ENCODE measurements at places on chromosomes 1 and 21. TPM values are rescaled to one million over a fixed set of nuclear protein-coding genes. Genes with fewer than 3 reads are reported as not detected.

Gene PAQR7
- 6.3 TPM for total RNA-seq

DNA sequence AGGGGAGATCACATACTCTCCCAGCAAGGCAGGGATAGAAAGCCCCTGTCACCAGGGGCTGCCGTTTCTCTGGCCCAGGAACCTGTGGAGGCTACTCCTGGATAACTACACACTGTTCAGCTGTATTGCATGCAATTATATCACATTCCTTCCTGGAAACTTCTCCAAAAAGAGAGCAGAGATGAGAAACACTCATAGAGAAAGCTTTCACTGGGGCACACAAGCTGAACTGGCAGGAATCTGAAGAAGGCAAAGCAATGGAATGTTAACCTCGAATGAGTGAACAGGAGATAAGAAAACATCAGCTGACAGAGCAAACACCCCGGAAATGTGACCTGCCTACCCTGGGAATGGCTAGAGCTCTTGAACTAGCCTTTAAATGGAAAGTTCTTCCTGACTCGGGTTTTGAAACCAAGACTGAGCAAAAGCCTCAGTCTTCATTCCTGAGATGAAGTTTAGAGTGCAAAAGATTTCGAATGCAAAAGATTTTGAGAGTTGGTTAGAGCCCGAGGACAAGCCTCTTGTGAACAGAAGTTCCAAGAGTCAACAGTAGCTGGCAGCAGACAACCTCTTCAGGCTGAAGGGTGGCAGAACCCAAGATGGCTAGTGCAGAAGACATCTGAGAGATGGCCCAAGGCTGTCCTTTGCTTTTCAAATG, 32.3 kb downstream of the CCN1 start:
- no peak overlapping the region for H3K4me3 ChIP-seq
- peak; percentile 47 for DNase-seq
- H3K27ac ChIP-seq: no peak overlapping the region
- no peaks in the 10 kb centered on the region for H3K27me3 ChIP-seq

DNA sequence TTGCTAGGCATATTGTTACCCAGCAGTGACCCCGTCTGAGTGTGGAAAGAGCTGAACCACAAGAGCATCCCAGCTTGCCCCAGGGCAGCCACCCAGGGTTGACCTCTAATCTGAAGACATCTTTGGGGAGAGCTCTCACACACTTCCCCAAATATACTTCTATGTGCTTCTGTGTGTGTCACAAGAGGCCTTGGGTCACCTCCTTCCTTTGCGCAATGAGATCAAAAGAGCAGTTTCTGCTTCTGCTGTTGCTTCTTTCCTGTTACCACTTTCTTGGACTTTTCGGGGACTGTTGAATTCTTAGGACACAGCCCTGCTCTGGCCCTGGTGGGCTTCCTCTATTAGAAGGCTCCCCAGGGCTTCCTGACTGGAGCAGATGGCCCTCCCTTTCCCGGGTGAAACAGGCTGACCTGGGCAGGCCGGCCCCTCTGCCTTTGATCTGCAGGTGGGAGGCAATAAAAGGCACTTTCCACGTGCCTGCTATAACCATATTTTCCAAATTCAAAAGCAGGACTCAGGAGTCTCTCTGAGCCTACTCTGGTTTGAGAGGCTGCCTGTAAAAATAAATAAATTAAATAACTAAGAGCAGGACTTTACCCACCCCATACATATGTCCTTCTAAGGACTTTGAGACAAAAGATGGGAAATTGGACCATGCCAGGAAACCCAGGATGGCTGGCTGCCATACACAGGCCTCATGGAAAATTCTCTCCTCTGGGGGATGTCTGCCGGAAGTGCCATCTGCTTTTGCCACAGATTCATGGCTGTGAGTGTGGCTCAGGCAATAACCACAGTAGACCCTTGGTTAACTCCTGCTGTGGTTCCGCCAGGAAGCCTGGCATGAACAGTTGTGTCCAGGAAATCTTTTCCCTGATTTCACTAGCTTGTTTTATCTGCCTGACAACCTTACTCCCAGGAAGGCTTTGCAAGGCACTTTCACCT, 28.3 kb upstream of the RCSD1 start:
- DNase-seq: no peak
- peaks cover 9% of the 10 kb centered on the region for H3K36me3 ChIP-seq
- no peaks in the 10 kb centered on the region for H3K4me1 ChIP-seq
- no peaks in the 10 kb centered on the region for H3K27me3 ChIP-seq

- no peak overlapping the region for H3K4me3 ChIP-seq
- H3K27ac ChIP-seq: no peak overlapping the region
- H3K27me3 ChIP-seq: no peaks in the 10 kb centered on the region
- H3K4me1 ChIP-seq: no peaks in the 10 kb centered on the region
- no peak for DNase-seq
These were observed 149.9 kb downstream of the ZNF326 start for GRCh38 chr1:90144820-90145219.

DNA sequence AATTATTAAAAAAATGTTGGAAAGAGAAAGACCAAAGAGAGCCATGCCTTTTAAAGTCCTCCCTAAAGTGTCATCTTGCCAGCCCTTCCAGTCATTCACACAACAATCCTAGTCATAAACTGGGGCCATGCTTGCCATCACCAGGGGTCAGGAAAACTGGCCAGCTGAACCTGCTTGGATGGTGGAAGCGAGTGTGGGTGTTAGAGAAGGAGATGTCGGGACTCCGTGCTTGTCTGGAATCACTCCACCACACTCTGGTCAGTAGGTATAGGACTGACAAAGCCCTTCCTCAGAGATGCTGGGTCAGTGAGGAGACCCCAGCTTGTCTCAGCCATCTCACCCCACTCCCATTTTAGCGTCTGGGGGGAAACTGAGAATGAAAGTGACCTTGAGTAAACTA, 3.3 kb upstream of the HAPLN2 start:
- H3K27me3 ChIP-seq: peaks cover 5% of the 10 kb centered on the region
- H3K4me3 ChIP-seq: no peak overlapping the region
- no peak overlapping the region for H3K27ac ChIP-seq
- no peaks in the 10 kb centered on the region for H3K36me3 ChIP-seq

DNA sequence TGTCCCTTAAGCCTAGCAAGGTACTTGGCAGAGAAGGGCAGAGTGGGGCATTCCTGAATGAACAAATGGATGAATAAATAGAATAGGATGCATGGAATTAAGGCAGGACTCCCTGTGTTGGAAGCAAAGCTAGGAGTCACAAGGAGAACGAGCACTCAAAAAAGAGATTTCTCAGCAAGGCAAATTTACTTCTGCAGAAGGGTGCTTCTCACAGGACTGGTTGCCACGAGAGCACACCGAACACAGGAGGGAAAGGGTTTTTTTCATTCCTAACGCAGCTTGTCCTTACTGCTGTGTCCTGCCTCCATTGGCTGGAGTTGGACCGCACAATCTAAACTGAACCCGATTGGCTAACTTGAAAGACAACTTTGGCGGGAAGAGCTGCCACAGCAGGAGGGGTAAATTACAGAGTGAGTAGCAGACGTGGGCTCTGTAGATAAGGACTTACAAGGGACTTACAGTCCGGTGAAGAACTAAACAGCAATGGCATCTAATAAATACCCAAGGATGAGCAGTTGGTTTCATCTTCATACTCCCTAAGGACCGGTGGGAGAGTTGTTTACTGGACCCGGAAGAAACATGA, 52.4 kb downstream of the KIF26B start:
- peaks cover 20% of the 10 kb centered on the region for H3K36me3 ChIP-seq
- peaks cover under 1% of the 10 kb centered on the region for H3K4me1 ChIP-seq
- no peak overlapping the region for H3K27ac ChIP-seq
- DNase-seq: no peak

Gene HS2ST1
- total RNA-seq: 20.1 TPM

Gene CELA2A
- total RNA-seq: not detected
